ENCODE measurements at places on chromosomes 1 and 21. TPM values are rescaled to one million over a fixed set of nuclear protein-coding genes. Genes with fewer than 3 reads are reported as not detected.

Gene ARHGEF16
- total RNA-seq, result 2.3 TPM

Gene TMCO1
- total RNA-seq, result 71.9 TPM

Gene CYP4A22
- total RNA-seq, result not detected

Gene TSPAN2
- 7.3 TPM for total RNA-seq

Gene RXFP4
- not detected for total RNA-seq

Gene GNPAT
- 44.4 TPM for total RNA-seq

Gene GNG4
- 9.9 TPM for total RNA-seq

Gene PRELP
- total RNA-seq, result 12.8 TPM

Gene VWA5B1
- 1.1 TPM for total RNA-seq

Gene DDAH1
- 47.2 TPM for total RNA-seq

Gene CLCA4
- not detected for total RNA-seq

Gene SYTL1
- 5.9 TPM for total RNA-seq

Gene PLA2G2F
- total RNA-seq, result not detected

Gene SLC6A17
- 60.0 TPM for total RNA-seq

Gene HSPB7
- 5.3 TPM for total RNA-seq

Gene CD48
- total RNA-seq, result 2.6 TPM

Gene DIO1
- not detected for total RNA-seq

Gene KRTAP7-1
- not detected for total RNA-seq

Data from camera-type eye (tissue), 1 donor.